Activated naive CD4-positive, alpha-beta T cell treated with anti-CD3 and anti-CD28 coated beads, Interleukin-2, amount 10 ng/mL, durations not matched to agents 7 days and 5 days (primary cell): ENCODE measurements at places on chromosomes 6 and 20.

GRCh38 chr20:51493346-51493791, 49.1 kb downstream of the NFATC2 start:
- H3K4me1 ChIP-seq = peaks cover 97% of the 10 kb centered on the region
- peak overlapping the region; percentile 90 for H3K27ac ChIP-seq
- no peak for DNase-seq
- peaks cover 79% of the 10 kb centered on the region for H3K36me3 ChIP-seq
- no peaks in the 10 kb centered on the region for H3K27me3 ChIP-seq

GRCh38 chr20:25233016-25233772, 14.7 kb upstream of the PYGB start:
- peaks cover 18% of the 10 kb centered on the region for H3K27me3 ChIP-seq
- no peak overlapping the region for H3K4me3 ChIP-seq
- H3K36me3 ChIP-seq = no peaks in the 10 kb centered on the region
- H3K4me1 ChIP-seq = peaks cover 10% of the 10 kb centered on the region
- DNase-seq = no peak

- H3K36me3 ChIP-seq = no peaks in the 10 kb centered on the region
- no peak overlapping the region for H3K27ac ChIP-seq
- no peaks in the 10 kb centered on the region for H3K4me1 ChIP-seq
- DNase-seq = no peak
- H3K4me3 ChIP-seq = no peak overlapping the region
- no peaks in the 10 kb centered on the region for H3K27me3 ChIP-seq
Observed at GRCh38 chr20:16261733-16262273, 311.4 kb downstream of the KIF16B start.

- no peak overlapping the region for H3K4me3 ChIP-seq
- DNase-seq = no peak
- H3K27ac ChIP-seq = no peak overlapping the region
- H3K27me3 ChIP-seq = peaks cover 2% of the 10 kb centered on the region
- no peaks in the 10 kb centered on the region for H3K4me1 ChIP-seq
Observed at GRCh38 chr6:148521586-148521985, 178.9 kb downstream of the SASH1 start.

DNA sequence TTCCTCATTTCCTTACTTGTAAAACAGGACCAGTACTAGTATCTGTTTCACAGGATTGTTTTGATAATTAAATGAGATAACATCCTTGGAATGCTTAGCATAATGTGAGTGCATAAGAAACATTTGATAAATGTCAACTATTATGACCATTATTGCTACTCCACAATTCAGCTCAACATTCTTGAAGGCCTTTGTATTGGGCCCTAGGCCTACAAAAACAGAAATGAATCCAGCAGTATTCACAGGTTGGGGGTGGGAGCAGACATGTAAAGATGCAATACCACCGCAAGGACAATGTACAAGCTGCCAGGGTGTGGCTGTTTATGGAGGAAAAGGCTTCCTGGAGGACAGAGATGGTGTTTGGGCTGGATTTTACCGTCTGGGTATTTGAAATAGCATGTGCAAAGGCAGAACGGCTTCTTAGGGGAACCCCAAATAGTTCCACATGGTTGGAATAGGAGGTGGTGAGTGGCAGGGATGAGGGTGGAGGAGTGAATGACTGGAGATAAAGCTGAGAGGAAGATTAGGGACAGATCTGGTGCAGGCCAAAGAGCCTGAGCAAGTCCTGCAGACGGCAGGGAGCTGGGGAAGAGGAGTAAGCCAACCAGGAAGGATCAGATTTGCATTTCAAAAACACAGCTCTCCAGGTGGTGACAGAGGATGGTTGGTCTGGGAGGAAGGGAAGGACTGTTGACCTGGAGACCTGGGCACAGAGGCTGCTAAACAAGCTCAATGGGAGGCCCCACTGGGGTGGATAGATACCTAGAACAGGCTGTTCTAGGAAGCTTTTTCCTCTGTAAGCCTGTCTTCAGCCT, 57.0 kb upstream of the EPB41L1 start:
- H3K4me3 ChIP-seq = no peak overlapping the region
- peaks cover 4% of the 10 kb centered on the region for H3K36me3 ChIP-seq
- H3K27me3 ChIP-seq = peaks cover 55% of the 10 kb centered on the region
- peaks cover 22% of the 10 kb centered on the region for H3K4me1 ChIP-seq
- no peak for DNase-seq
- no peak overlapping the region for H3K27ac ChIP-seq

DNA sequence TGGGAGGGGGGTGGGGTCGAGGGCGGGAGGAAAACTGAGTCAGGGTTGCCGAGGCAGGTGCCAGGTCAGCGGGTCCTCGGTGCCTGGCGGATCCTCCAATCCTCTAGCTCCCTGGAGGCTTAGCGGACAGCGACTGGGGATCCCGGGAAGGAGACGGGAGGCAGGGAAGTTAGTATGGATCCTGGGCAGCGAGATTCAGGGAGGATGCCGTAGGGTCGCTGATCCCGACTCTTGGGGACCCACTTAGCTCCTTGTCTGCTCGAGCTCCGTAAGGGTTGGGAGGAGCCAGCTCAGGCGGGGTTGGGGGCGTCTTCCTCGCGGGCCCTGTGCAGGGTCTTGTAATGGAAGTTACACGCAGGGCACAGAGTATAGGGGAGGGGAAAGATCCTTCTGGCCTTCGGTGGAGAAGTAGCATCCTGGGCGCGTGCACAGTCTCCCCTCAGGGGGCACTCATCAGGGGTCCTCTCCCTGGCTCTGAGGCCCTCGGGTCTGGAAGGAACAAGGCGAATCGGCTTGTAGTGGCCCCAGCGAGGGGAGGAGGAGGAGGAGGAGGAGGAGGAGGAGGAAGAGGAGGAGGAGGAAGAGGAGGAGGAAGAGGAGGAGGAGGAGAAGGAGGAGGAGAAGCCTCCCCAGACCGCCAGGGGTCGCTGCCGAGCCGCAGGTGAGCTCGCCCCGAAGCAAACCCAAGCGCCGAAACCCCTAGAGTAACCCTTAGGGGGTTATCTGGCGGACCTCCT, 6.4 kb upstream of the SLC12A5 start:
- peaks cover 25% of the 10 kb centered on the region for H3K4me1 ChIP-seq
- no peak overlapping the region for H3K27ac ChIP-seq
